Left hindlimb (tissue), 1 donor: ENCODE measurements at places on chromosomes 5 and 9.

GRCh38 chr5:178180141-178180863 lies 6.9 kb downstream of the GMCL2 start:
- no peak for DNase-seq

DNA sequence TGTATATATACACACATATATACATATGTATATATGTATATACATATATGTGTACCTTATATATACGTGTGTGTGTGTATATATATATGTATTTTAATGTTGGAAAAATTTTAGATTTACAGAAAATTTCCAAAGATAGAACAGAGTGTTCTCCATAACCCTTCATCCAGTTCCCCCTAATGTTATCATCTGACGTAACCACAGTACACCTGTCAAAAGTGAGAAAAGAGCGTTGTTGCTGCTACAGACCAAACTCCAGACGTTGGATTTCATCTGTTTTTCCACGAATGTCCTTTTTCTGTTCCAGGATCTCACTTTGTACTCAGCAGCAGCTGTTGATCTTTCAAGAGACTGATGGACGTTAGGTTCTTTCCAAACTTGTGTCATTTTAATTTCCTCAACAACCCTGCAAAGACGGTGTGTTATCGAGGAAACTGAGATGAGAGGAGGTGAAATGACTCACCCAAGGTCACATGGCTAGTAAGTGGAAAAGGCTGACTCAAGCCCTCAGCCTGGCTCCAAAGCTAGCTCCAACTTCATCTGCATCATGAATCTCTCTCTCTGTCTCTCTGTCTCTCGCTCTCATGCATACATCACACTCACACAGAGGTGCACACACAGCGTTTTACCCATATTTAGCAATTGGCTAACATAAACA lies 17.0 kb upstream of the NTNG2 start:
- DNase-seq, result no peak

- DNase-seq, result no peak
These were observed 26.7 kb downstream of the XRCC4 start for GRCh38 chr5:83104021-83104420.

DNA sequence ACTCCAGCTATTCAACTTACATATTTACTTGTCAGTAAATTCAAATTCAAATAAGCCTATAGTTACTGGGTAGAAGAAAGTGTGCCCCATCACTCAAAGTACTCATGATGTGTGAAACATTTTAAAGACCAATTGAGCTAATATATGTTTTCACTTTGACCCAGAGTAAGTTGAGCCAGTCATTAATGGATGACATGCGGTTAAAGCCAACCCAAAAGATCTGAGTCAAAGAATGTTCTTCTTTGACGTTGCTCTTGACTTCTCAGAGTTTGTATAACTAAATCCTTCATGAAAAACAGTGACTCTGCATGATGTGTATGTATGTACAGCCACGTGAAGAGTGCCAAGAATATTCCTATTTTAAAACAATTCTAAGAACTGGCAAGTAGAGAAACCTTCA lies 237.4 kb downstream of the NR2F1-AS1 start:
- no peak for DNase-seq

GRCh38 chr9:131838530-131839280 lies 98.8 kb upstream of the RAPGEF1 start:
- DNase-seq, result no peak

DNA sequence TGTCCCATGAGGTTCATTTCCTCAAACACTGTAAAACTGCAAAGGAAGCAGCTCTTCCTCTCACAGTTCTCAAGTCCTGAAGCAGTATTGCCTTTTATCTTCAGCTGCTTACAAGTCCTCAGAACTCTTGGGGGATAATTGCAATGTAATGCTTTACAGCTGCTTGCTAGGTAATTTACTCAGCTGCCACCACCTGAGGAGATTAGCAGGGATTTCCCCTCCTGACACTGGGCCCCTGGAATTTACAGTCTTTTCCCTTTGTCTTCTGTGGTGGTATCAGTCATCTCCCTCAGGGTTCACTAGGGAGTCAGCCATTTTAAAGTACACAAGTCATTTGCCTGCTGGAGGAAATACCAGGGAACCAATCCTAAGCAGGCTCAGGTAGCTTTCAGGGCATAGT lies 754.3 kb upstream of the GRAMD2B start:
- no peak for DNase-seq

- DNase-seq, result no peak
These were observed 1.6 kb downstream of the LMX1B start for GRCh38 chr9:126615245-126615790.

GRCh38 chr9:68706363-68707201 lies 1.5 kb downstream of the PIP5K1B start:
- DNase-seq, result no peak

DNA sequence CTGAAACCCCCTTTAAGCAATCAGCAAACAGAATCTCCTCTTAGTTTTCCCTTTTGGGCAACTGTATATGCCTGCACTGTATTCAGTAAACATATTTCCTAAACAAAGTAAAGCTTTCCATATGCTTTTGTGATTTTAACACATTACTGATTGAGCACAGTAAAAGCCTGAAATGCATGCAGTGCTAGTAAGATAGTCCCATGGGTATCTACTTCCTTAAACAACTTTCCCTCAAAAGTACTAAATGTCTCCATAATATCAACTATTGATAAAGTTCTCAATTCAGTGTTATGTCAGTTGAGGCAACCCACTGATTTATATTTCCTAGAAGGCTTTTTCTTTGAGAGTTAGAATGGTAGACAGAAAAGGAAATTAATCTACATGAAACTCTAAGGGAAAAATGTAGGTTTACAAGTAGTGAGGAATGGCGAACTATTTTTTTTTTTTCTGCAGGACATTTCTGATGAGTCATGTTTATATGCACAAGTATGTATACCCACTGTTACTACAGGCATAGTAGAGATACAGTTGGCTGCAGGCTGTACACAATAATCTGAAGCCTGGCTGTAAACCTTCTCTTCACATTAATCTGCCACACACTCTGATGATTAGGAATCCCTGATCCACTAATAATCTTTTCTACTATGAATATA lies 31.2 kb upstream of the CEP120 start:
- no peak for DNase-seq

- peak; percentile 50 for DNase-seq
These were observed 42.4 kb upstream of the ZBED3 start for GRCh38 chr5:77129391-77129990.

- DNase-seq, result peak; percentile 51
These were observed 166.4 kb upstream of the SPRY4 start for GRCh38 chr5:142491270-142491669.

- peak; percentile 49 for DNase-seq
These were observed 54.7 kb downstream of the DPYSL3 start for GRCh38 chr5:147454996-147455677.

GRCh38 chr9:3768286-3768685 lies 242.5 kb upstream of the RFX3 start:
- no peak for DNase-seq

DNA sequence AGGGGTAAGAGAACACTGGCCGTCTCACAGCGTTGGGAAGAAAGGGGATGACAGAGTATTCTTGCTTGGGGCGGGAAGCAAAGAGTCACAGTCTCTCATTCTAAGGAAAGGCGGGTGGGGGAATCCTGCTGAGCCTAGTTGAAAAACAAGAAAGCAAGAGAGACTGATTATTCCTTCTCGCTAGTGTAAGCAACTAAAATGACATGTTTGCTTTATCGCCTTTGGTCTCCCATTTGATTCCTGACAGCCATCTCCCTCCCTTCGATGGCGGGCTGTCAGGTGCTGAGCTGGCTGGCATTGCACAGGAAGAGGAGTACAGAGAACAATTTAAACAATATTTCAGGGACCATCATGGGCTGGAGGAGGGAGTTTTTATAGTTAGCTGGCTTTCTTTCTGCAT lies 331.3 kb downstream of the ASTN2 start:
- DNase-seq, result no peak

- peak; percentile 50 for DNase-seq
These were observed 1.5 kb downstream of the LCN10 start for GRCh38 chr9:136740971-136741882.

- no peak for DNase-seq
These were observed 347.4 kb downstream of the DRD1 start for GRCh38 chr5:175096469-175097165.

DNA sequence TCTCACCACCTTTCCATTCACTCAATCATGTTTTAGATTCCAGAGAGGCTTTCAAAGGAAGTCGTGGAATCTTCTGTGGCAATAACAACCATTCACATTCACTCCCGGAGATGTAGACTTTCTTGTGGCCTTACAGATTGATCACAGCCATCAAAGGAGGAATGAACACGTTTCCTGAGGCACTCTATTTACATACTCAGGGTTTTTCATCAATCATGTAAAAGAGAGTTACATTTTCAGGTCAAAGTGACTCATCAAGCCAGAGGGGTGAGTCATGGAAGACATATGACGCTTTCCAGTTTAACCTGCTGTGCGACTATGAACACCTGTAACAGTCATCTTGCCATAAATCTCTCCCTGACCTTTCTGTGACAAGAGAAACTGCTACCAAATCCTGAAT lies 39.3 kb upstream of the RAD23B start:
- no peak for DNase-seq

DNA sequence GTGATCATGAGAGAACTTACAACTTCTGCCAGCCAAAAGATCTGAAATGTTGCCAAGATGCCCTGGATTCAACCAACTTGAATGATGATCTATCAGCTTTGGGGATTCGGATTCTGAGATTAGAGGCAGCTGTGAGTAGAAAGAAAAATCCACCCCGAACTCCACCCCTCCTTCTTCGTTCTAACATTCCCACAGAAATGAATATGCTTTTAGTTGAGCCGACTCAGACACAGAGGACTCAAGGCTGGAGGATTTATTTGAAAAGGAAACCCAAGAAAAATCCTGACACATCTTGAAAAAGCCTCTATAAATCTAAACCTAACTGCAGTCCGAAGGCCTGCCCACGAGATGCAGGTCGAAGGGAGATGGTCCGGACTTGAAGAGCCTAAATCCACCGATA lies 275.0 kb downstream of the GAS1 start:
- no peak for DNase-seq

- DNase-seq, result peak; percentile 55
These were observed 617.9 kb downstream of the BNC2 start for GRCh38 chr9:16252616-16253015.

GRCh38 chr5:23268136-23268535 lies 239.3 kb upstream of the PRDM9 start:
- no peak for DNase-seq

DNA sequence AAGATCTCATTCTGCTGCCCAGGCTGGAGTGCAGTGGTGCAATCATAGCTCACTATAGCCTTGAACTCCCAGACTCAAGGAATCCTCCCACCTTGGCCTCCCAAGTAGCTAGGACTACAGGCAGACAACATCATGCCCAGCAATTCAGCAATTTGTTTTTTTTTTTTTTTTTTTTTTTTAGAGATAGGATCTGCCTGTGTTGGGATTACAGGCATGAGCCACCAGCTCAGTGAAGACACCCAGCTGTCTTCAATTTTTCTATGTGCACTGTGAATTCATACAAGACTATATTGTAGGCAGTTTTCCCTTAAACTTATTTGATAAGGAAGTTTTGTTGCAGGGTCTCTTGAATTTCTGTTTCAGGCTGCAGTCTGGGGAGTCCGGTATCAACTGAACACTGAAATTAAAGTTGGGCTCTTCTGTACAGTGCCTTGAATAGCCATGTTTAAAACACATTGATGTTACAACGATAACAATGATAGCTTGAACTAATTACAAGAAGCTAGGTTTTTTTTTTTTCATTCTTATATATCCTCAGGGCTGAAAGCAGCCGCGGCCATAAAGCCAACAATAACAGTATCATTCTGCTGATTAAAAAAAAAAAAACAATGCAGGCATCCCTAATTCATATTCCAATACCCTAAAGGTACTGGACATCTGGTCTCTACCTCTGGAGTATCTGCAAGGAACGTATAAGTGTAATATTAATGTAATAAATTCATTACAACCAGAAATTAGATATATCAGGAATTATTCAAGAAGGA lies 63.5 kb downstream of the MPDZ start:
- DNase-seq, result no peak

DNA sequence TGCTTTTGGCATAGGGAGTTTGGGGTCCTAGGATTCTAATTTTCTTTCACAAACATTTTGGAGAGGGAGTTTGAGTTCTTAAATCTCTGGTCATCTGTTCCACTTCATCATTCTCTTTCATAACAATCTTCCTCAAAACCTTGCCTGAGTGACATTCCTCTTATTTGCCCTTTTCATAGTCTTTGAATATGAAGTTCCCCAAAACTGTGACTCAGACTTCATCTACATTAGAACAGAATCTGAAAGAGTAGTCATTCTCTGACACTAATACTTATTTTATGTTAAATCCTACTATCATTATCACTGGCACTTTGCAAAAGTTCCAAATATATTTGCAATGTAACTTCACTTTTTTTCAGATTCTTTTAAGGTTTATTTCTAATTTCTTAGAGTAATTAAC lies 163.8 kb downstream of the CDH10 start:
- DNase-seq, result no peak

DNA sequence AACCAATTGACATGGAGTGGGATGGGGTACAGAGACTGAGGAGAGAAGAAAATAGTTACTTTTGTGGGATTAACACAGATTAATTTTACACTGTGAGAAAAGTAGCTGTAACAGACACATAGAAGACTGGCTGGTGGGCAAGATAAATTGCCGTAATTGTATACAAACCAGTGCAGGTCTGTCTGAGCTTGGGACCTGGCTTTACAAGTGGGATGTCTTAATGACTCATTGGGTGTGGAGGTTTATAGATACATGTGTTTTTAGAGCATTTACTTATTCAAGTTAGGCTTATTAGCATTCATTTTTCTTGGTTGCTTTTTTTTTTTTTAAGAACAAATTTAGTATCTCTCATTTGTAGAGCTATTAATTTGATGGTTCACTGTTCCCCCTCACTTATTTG lies 37.5 kb downstream of the SLC44A1 start:
- DNase-seq, result no peak

- peak; percentile 69 for DNase-seq
These were observed 77.7 kb downstream of the RGS3 start for GRCh38 chr9:113541019-113541900.

DNA sequence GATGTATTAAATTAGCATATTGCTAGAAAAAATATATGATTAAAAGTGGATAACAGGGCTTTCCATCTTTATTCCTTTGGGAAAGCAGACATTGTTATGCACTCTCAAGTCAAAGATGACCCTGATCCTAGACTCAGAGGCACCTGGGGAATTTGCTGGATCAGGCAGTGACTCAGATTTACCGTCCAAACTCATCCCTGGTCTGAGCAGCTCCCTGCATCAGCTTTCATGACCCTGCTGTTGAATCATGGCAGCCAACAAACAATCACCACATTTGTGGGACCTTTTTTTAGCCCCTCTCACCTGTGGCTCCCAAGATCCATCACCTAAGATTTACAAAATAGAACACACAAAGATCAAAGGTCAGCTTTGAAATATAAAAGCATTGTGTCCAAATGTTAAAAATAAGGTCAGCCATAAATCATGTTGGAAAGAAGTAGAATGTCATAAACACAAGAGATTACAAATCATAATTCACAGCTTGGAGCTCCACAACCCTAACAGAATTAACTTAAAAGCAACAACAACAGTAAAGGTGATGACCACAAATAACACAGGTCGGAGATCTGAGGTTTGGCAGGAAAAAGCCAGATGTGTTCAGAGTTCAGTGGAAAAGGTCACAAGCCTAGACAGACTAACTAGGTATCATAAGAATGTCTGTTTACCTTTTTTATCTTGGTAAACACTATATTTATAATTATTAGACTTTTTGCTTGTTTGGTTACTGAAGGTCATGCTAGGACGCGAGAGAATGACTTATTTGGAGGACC lies 55.5 kb downstream of the ZFAND5 start:
- DNase-seq, result no peak

GRCh38 chr9:114387680-114388356 lies at the start of gene AKNA:
Gene AKNA, minus strand, starts transcription at chr9:114387982. Its CDS starts 6,649 bp downstream, at chr9:114381333.
- peak; percentile 91 for DNase-seq
